ENCODE measurements at places on chromosomes 2 and 18.

- DNase-seq = no peak
These were observed 158.4 kb downstream of the SETBP1 start for GRCh38 chr18:44838971-44839666.

DNA sequence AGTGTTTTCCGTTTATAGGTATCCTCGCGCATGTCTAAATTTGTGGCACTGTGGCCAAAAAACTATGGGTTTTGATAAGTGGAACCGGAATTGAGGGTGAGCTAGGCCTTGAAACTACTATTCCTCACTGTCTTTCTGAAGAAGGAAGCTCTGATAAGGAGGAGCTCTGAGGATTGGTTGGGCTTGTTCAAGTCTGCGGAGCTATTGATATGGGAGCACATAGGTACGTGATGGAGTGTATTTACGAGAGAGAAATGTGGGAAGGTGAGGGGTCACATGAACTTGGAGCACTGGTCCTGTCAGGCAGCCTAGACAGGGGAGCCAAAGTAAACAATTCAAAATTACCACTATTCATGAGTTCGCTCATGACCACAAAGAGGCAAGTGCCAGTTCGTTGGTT is 131.4 kb downstream of the BABAM2 start:
- DNase-seq = no peak

GRCh38 chr2:46193855-46194254 is 103.4 kb upstream of the EPAS1 start:
- no peak for DNase-seq

DNA sequence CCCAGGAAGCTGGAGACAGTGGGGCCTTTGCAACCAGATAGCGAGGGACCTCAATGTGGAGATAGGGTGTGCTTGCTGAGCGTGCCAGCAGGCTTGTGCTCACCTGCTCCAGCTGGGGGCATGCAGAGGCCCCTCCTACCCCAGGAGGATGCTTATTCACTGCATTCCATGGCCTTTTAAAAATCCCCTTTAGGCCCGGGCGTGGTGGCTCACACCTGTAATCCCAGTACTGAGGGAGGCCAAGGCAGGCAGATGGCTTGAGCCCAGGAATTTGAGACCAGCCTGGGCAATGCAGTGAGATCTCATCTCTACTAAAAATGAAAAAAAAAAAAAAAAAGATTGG is 54.5 kb downstream of the ODC1 start:
- DNase-seq = no peak

DNA sequence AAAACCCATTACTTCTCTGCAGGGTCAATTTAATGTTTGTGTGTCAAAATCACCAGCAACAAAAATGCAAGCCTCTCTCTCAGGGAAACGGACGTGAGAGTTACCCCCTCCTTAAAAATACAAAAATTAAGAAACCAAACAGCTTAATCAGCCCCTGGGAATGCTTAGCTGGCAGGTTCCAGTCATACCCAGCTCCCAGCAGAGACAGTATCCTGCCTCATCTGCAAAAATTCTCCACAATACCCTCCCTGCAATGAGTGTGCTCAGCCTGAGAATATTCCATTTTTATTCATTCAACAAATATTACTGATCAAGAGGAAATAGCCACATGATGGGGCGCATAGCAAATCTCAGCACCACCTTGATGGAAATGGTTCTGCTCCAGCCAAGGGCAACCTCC is 36.3 kb downstream of the ST8SIA5 start:
- DNase-seq = no peak

GRCh38 chr18:36648803-36649202 is 180.0 kb downstream of the TPGS2 start:
- DNase-seq = no peak

DNA sequence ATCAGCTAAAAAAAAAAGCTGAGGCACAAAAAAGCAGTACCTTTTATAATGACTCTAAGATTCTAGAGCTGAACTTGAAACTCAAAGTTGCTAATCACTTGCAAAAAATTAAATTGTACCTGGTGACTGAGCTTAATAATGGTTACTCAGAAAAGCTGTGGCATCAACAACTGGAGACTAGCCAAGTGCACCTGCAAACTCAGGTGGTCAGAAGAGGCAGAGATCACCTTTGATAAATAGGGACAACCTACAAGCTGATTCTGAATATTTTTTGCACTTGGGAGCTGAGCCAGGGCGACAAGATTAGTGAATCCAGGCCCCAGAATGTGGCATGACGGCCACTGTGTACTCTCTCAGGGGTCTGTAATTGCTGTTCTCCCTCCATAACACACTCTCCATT is 3.0 kb downstream of the ABHD3 start:
- DNase-seq = no peak

GRCh38 chr2:108988796-108989713 is at the start of gene EDAR:
TSS of gene EDAR (minus strand) at chr2:108989220. CDS start at chr2:108931014, 58,206 bp downstream.
- peak; percentile 25 for DNase-seq

- no peak for DNase-seq
These were observed 75.8 kb downstream of the SOWAHC start for GRCh38 chr2:109689973-109690372.

Measured in NCI-H748 treated with DMSO at 0.1 percent for 48 hours (cell line).